ENCODE measurements at places on chromosomes 11 and 22.

DNA sequence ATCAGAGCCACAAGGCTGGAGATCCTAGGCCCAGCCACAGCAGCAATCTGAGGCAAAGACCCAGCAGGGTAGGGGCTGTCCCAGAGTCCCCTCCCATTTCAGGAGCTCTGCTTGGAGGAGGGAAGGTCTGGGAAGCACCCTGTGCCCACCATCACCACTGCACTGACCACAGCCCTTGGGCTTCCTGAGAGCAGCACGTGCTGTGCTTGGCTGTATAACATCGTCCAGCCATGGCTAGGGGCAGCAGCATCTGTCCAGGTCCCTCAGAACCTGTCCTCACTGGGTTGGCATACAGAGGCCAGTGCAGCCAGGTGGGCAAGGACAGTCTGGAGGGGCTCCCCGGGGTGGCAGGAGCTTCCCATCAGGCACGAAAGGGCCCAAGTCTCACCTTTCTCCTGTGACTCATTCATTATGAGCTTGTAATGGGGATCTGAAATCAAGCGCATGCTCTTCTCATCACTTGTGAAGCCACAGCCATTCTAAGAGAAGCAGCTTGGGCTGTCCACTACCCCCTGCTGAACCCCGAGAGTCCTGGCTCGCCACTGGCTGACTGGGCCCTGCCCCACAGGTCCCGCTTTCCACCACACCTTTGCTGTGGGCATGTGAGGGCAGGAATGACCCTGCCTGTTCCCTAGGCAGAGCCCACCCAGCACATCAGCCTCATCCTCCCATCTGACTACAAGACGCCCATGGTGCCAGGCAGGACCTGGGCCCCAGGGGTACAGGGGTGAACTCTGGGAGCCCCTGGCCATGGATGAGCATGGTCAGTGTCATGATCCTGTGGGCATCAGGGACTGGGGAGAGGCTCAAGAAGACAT, 83.3 kb downstream of the MED15 start:
- no peak for DNase-seq

DNA sequence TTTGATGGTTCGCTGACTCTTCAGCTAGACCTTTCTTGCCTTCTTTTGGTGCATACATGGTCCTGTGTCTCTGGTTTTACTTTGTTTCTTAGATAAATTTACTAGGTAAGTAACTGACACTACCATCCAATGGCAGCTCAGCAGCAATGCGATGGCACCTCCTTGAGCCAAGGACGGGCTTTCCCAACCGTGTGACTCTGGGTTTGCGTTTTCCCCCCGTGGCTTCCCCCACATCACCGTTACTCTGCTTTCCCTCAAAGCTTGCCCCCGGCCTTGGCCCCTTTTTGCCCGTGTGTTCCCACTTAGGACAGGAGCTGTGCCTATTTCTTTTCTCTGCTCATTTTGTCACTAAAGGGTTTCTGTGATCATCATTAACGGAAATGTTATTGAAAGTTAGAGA, 41.5 kb downstream of the TBC1D22A start:
- DNase-seq = no peak

GRCh38 chr11:46290598-46291309, 13.3 kb downstream of the CREB3L1 start:
- no peak for DNase-seq

- DNase-seq = peak; percentile 33
Observed at GRCh38 chr22:31230871-31231621, 18.9 kb downstream of the LIMK2 start.

DNA sequence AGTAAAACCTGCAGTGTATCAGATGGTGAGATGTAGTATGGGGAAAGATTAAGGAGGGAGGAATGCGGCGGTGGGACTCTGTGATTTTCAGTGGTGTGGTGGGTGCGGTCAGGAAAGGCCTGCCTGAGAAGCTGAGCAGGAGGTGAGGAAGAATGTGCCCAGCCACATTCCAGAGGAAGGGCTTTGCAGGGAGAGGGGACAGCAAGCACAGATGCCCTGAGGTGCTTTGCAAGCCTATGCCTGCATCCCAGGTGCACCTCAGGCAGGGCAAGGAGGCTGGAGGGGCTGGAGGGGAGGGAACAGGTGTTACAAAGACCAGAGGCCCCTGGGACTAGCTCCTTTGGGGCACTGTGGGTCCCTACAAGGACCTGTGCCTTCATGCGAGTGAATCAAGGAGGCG, 42.1 kb downstream of the MYO7A start:
- DNase-seq = no peak

GRCh38 chr22:29380032-29380781, 8.2 kb downstream of the AP1B1 start:
- no peak for DNase-seq

DNA sequence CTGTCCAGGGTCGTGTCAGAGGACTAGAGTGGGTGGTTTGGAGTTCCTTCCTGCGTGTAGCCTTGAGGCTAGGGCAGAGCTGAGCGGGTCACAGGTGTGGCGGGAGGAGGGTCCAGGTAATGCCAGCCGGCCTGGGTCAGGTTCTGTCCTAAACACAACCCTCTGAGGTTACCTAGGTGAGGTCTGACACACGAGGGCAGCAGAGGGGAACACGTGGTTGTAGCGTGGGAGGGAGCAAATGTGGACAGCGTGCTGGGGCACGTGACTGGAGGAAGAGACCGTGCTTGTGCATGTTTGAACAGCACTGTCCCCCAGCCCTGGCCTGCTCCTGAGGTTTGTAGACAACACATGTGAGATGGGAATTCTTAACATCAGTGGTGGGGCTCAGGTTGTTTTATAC, 13.1 kb downstream of the MOV10L1 start:
- DNase-seq = no peak

DNA sequence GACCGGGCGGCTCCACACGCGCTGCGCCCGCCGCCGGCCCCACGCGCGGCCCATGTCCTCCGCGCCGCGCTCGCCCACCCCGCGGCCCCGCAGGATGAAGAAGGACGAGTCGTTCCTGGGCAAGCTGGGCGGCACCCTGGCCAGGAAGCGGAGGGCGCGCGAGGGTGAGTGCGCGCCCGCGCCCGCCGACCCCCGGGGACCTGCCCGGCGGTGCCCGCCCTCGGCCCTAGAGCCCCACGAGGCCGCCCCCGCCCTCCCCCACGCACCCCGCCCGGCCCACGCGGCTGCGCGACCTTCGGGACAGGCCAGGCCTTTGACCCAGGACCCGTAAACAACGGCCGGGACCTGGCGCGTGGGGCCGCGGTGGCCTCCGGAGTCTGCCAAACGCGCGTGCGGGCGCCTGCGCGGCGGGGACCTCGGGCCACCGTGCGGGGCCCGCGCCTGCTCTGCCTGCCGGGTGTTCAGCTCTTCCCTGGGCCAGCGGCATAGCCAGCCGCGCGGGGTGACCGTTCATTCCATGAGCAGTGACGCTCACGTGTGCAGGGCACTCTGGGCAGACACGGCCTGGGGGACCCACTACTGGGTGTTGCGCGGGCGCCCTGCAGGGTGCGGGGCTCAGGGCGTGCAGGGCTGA, at the start of gene PARVB:
Gene PARVB (plus strand): TSS at position 15 of the 634 bp plus-strand sequence. CDS start 38 bp downstream, at position 53.
- DNase-seq = no peak

DNA sequence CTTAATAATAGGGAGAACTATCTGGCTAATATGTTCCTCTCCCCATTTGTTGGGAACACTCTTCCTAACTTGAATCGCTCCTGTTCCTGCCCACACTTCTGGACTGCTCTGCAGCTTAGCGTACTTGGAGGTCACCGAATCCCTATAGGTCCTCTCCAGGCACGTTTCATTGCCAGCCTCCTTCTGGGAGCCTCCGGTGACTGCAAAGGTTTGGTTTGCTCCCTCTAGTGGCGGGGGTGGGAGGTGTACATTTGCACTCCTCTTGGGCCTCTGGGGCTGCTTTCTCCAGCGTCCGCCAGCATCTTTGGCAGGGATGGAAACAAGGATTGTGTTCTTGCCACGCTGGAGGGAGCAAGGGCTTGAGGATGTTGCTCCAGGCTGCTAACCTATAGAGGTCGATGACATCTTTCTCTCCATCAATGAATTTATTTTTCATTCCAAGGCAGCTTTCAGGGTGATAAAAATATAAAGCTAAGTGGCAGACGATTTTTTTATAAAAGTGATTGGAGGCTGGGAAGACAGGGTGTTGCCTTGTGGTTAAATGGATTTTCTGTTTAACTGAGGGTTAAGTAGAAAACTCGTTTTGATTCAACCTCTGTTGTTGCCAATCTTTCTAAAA, 48.7 kb downstream of the TSPAN18 start:
- DNase-seq = peak; percentile 56

DNA sequence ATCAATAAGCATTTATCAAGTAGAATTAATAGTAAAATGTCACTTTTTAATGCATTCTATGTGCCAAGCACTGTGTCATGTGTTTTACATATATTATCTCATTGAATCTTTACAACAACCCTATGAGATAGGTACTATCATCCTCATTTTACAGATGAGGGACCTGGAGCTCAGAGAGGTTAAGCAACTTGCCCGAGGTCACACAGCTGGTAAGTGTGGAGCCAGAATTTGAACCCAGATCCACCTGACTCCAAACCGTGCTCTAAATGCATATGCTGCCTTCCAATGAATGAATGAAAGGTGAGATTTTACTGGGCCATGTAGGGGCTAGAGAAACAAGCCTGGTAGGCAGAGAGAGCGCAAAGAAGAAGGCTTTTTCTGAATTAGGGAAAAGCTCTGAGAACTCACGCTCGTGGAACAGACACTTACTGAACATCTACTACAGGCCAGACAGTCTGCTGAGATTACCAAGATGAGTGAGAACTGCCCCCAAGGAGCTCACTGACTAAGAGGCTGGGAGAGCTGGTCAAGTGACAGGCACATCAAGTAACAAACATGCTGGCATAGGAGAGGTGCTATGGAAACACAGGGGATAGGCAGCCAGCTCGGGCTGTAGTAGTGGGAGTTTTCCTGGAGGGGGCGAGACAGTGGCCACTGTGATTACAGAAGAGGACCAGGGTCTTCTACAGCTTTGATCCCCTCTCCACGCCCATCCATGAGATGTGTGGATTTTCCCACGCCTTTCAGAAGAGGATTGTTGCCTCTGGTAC, 4.4 kb downstream of the ABCG4 start:
- no peak for DNase-seq

- DNase-seq = no peak
Observed at GRCh38 chr22:49344161-49344560, 483.5 kb downstream of the BRD1 start.

DNA sequence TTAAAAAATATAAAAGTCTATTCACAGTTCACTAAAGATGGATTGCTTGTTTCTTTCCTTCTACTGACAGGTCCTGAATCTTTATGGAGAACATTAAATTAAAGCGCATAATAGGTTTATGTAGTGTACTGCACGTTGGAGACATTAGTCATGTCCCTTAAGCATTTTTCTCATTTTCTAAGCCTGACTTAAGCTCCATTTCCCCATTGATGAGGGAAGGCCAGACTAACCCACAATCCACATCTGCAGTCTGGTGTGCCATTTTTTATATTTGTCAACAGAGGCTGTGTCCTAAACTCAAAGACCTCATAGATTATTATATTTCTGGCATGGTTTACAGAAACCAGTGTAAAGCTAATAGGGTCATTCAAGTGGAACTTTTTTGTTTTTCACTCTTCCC, 39.9 kb downstream of the CADM1 start:
- DNase-seq = no peak

- DNase-seq = no peak
Observed at GRCh38 chr11:127709960-127710359, 709.4 kb upstream of the KIRREL3 start.

- no peak for DNase-seq
Observed at GRCh38 chr11:34239465-34240149, 118.2 kb downstream of the ABTB2 start.

DNA sequence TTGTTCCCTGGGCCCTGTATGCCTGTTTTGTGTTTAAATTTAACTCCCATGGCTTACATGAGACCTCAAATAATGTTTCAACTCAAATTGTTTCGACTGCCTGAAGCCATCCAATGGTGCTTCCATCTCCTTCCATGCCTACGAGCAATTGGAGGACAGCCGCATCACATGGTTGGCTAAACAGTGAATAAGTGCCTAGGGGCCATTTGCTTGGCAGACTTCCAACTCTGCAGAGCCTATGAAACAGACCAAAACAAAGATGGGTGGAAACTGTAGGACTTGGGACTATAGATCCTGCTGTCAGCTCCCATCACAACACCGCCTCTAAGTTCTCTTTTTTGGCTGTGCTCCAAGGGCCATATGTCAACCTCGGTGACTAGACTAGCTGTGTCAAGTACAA, 84.1 kb downstream of the PARVA start:
- DNase-seq = no peak

DNA sequence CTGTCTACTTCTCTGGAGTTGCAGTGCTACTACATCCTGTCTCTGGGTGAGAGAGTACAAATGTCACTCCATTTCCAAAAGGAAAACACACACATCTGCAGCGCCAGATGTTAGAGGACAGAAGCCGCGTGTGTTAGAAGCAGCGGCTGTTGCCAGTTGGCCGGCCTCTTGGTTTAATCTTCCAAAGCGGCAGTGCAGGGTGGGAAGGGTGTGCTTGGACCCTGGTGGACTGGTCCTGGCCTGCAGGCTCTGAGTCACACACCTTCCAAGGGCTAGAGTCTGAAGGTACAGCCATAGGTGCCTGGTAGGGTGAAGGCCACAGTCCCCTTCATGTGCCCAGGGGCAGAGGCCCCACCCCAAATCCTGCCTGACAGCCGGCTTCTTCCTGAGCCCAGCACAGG, 99.8 kb downstream of the CTTN start:
- no peak for DNase-seq

DNA sequence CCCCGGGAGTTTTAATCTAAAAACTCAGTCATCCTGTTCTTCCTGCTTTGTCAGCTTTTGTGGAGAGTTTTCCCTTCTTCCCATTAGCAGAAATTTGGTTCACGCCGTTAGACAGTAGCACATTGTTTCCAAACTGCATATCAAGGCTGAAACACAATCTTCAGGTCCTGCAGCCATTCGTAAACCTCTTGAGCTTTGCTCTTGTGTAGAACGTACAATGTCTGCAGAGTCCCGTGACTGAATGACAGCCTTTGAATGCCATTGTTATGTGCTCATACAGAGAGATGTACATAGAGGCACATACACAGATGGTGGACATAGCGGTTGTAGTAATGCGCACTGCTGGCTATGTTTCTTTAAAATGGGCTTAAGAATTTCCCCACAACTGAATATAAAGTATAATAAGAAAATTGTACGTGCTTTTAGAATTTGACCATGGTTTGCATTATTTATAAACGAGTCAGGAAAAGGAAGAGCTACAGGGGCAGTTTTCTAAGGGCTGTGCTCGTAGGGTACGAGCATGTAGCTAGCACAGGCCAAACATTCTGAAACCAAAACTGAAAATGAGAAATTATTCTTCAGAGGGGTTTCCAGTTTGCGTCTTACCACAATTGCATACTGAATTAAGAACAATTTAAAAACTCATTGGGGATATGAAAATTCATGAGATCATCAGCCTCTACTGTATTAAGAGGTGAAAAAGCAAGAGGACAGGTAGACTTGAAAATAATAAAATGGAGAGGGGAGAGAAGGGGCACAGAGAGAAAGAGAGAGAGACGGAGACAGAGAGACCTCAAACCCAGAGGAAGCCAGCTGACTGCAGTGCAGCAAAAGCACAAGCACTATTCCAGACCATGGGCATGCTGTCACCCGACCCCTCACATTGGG, 310.1 kb downstream of the CADM1 start:
- DNase-seq = no peak

- DNase-seq = no peak
Observed at GRCh38 chr11:16879690-16880089, 134.5 kb downstream of the PLEKHA7 start.

GRCh38 chr22:28331695-28332094, 347.9 kb downstream of the TTC28 start:
- no peak for DNase-seq
